Left renal cortex interstitium (tissue), 4 donors: ENCODE measurements at places on chromosomes 12 and 14. TPM values are rescaled to one million over a fixed set of nuclear protein-coding genes. Genes with fewer than 3 reads are reported as not detected.

The FZD10 gene
- 2.7 TPM for polyA plus RNA-seq

The KLRC1 gene
- 0.65 TPM for polyA plus RNA-seq

DNA sequence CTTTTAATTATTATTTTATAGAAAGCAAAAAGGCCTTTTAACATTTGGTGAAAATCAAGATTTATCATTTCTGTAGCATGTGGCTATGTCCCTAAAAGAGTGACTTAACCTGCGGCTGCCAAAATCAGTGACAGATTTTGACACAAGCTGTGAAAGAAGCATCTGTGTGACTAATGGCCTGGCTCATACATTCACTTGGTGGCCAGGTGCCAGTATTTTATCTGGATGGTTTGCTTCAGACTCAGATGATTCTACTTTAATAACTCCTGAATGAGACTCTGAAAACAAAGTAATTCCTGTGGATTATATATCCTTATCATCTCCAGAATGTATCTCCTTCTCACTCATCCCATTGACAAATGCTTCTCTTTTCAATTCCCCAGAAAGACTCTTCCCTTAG lies 103.0 kb downstream of the FSCB start:
- no peak for DNase-seq

DNA sequence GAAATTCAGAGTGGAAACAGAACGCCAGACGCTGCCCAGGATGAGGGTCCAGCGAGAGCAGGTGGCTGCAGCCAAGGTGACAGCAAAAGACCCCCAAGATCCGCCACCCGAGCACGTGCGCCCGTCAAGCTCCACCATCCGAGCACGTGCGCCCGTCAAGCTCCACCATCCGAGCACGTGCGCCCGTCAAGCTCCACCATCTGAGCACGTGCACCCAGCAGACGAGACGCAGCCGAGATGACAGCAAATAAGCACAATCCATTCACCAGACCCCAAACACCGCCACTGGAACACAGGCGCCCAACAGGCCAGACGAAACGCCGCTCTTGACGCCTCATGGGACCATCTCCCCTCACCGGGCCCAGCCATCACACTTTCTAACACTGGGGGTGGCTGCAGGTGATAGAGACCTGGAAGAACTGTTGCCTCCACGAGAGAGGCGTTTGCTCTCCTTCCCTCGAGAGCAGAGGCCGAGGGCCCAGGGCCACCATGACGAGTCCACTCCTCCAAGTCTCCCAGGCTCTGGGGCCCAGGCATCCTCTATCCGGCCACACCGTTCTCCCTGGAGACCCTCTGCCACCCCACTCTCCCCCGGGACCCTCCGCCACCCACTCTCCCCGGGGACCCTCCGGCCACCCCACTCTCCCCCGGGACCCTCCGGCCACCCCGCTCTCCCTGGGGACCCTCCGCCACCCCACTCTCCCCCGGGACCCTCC lies 62.1 kb upstream of the GALNT9 start:
- DNase-seq = no peak

- no peak for DNase-seq
Measured at GRCh38 chr12:4082809-4083403, 190.7 kb upstream of the CCND2 start.
